ENCODE measurements at places on chromosomes 13 and 19.

DNA sequence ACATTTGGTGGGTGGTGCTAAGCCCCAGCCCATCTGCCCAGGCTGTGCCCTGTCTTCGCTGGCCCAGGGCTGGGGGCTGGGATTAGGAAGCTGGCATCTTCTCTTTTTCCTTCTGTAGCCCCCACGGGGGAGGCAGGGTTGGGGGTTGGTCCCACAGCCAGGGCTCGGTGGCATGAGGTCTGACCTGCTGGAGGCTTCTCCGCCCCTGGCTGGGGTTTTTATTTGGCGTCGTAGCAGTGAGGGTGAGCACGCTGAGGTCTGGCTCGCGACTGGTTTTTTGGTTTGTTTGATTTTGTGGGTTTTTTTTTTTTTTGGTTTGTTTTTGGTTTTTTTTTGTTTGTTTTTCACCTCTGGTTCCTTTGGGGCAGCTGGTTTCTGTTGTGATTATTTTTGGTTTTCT lies 14.7 kb downstream of the ZNF574 start:
- DNase-seq: no peak

GRCh38 chr13:92972751-92973150 lies 253.9 kb upstream of the GPC6 start:
- no peak for DNase-seq

GRCh38 chr19:58304255-58304654 lies 922 bp upstream of the ERVK3-1 start:
- DNase-seq: no peak

GRCh38 chr19:13691569-13692435 lies 72.5 kb upstream of the MRI1 start:
- no peak for DNase-seq

GRCh38 chr13:36717966-36718545 lies 44.2 kb downstream of the SERTM1 start:
- DNase-seq: no peak

DNA sequence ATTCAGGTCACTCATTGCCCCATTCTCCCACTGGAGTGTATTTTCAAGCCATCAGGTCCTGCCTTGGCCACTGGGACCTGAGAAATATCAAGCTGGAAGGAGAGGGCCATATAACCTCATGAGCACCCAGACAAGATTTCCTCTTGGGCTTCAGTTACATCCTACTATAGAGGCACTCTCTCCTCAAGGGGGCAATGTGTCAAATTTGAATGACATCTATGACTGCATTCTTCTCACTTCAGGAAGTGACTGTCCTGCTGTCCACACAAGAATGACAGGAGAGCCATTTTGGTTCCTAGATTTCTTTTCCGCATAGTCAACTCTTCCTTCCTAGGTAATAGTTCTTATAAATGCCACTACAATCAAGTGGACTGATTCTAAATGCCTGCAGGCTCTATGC lies 416.2 kb downstream of the DIAPH3 start:
- DNase-seq: no peak

- no peak for DNase-seq
Measured at GRCh38 chr13:45341799-45342500, 967 bp upstream of the TPT1 start.

DNA sequence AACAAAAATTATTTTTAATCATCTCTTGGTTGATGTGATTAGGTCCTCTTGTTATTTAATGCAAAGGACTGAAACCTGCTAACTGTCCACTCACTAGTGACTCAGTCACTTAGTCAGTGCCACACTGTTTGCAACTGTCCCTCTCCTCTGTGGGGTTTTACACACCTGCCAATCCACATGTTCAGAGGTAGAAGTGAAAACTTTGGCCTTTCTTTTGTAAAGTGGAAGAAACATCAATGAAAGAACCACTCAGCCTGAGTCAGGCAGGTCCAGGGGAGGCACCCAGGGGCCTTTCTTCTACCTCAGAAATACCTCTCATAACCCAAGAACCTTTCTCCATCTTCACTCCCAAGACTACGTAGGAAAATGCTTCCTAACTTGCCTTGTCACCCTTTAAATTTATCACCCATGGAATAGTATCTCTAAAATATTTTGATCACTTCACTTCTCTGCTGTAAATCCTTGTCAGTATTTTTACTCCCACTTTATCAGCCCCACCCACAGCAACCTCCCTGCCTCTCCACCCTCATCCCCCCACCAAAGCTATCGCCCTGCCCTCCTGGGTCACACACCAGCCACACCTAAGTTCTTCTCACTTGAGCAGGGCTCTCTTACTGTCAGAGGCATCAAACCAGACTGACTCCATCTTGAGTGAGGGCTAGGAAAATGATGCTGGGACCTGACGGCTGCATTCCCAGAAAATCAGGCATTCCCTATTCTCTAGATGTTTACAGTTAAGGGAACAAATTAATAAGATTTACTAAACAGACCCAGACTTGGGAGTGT lies 29.6 kb upstream of the EEF1AKMT1 start:
- no peak for DNase-seq

- DNase-seq: peak; percentile 70
Measured at GRCh38 chr13:32840989-32841713, 175.1 kb upstream of the KL start.

DNA sequence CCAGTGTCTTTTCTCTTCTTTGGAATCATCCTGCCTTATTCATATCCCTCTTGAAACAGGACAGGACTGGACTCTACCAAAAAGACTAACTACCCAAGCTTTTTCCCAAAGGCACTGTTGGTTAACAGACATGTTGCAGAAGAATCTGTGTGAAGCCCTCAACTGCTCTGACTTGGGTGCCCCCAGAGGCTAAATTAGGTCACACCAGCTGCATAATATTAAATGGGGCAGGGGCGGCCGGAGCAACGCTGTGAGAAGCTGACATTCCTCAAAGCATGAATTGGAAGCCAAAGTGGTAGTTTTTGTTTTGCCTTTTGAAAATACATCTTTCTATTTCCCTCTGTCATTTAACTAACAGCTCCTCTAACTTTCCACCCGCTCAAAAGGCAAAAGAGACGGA lies 185.9 kb downstream of the LHFPL6 start:
- DNase-seq: no peak

GRCh38 chr19:45676851-45677263 lies 8.8 kb downstream of the GIPR start:
- DNase-seq: no peak

GRCh38 chr13:51807041-51807440 lies 3.1 kb upstream of the DHRS12 start:
- no peak for DNase-seq

GRCh38 chr19:49896863-49897621 lies at the start of gene IL4I1:
Gene IL4I1, minus strand, starts transcription at chr19:49896887. Its CDS starts 727 bp downstream, at chr19:49896160.
- peak; percentile 96 for DNase-seq

- DNase-seq: no peak
Measured at GRCh38 chr19:53504885-53505284, 33.1 kb upstream of the ZNF331 start.

- DNase-seq: no peak
Measured at GRCh38 chr13:20195801-20196200, 3.1 kb upstream of the GJB2 start.

DNA sequence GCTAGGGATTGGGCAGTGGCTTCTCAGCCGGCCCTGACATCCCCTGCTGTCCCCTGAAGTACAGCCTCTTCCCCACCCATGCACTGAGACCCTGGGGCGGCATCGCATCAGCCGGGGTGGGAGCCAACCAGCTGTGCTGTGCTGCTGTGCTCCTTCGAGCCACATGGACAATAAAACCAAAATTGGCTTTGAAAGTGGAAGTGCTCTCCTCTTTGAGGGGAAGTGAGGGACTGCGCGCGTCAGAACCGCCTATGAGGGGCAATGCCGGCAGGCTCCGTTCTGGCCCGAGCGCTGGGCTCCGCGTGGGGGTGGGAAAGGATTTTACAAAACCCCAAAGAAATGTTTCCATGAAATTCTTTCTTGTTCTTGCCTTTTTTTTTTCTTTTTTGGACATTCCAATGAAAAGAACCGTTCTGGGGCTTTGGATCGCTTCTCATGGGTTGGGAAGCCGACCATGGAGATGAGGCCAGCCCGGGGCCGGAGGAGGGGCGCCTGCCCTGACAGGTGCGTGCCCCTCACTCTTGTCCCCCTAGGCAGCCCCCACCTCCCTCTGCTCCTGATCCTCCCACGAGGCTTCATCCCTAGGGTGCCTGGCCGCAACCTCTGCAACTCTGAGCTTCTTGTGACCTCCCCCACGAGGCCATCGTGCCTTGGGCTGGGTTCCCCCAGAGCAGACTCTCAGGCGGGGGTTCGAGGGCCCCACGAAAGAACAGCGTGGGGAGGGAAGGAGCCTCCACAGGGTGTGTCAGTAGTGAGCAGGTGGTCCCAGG lies 22.6 kb downstream of the KLHL26 start:
- DNase-seq: no peak

GRCh38 chr13:26743971-26744370 lies 16.6 kb downstream of the GPR12 start:
- no peak for DNase-seq

GRCh38 chr13:99806671-99807070 lies 164.9 kb downstream of the ZIC5 start:
- DNase-seq: no peak

DNA sequence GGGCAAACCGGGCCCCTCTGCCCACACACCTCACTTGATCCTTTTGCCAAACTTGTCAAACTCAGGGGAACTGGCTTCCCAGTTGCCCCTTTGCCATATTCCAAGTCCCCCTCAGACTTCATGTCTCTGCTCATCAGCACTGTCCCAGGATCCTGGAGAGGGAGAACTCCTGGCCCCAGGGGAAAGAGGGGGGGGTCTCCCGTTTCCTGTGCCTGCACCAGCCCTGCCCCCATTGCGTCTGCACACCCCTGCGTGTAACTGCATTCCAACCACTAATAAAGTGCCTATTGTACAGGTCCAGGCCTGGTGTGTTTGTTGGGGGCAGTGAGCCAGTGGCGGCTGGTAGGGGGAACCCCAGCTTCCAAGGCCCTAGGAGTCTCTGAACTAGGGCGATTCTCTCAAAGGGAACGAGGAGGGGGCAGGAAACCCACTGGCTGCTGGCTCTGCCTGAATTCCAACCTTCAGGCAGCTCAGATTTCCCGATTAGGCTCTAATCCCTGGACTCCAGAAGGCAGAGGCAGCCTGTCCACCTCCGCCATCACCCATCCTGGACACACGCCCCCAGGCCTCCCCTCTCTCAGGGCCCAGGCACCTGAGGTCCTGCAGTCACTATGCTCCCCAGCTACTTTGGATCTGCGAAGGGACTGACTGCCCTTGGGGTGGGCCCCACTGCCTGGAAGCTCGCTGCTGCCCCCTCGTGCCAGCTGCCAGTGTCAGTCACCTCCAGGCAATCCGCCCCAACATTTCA lies 9.7 kb upstream of the ILF3 start:
- no peak for DNase-seq

- no peak for DNase-seq
Measured at GRCh38 chr19:27679399-27679798, 1533.6 kb downstream of the UQCRFS1 start.

DNA sequence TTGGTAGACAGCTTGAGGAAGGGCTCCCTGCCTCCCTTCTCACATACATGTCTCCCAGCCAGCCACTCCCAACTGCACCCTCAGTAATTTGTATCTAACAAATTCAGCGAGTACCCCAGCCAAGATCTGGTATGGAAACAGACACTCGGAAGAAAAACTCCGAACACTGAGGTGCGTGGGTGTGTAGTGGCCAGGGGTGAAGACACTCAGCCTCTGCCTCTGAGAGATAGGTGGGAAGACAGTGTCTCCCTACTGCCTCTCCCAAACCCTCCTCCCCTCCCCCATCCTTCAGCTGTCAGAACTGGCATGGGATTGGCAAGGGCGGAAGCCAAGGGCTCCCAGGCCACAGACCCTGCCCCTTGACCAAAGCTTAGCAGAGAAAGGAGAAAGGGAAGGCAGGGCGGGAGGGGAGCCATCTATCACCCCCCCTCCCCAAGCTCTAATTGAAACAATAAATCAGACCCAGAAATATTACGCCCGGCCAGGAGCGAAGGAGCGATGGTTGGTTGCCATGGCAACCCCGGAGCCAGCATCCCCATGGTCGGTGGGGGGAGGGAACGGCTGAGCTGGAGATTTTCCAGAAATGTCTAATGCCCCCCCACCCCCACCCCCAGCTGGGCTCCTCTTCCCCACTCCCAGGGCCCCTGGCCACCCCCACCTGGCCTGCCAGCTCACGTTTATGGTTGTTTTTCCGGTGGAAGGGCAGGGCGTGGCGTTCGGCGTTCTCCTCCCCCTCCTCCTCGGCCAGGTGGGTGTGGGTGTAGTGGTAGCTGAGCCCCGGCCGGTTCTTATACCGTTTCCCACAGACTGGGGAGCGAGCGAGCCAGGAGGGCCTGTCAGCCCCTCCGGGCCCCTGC lies 7.0 kb downstream of the DPF1 start:
- no peak for DNase-seq

- DNase-seq: peak; percentile 69
Measured at GRCh38 chr19:47227352-47228167, 3.4 kb downstream of the BBC3 start.

- no peak for DNase-seq
Measured at GRCh38 chr13:50357586-50358118, 342.4 kb downstream of the KCNRG start.

- DNase-seq: peak; percentile 71
Measured at GRCh38 chr19:52139252-52140031, at the start of gene ZNF616. Gene ZNF616, minus strand, starts transcription at chr19:52139938. Its CDS starts 9,426 bp downstream, at chr19:52130512.

- DNase-seq: no peak
Measured at GRCh38 chr19:40578442-40578908, 1.8 kb downstream of the SHKBP1 start.

- DNase-seq: no peak
Measured at GRCh38 chr13:50951366-50951765, 41.8 kb downstream of the RNASEH2B start.

DNA sequence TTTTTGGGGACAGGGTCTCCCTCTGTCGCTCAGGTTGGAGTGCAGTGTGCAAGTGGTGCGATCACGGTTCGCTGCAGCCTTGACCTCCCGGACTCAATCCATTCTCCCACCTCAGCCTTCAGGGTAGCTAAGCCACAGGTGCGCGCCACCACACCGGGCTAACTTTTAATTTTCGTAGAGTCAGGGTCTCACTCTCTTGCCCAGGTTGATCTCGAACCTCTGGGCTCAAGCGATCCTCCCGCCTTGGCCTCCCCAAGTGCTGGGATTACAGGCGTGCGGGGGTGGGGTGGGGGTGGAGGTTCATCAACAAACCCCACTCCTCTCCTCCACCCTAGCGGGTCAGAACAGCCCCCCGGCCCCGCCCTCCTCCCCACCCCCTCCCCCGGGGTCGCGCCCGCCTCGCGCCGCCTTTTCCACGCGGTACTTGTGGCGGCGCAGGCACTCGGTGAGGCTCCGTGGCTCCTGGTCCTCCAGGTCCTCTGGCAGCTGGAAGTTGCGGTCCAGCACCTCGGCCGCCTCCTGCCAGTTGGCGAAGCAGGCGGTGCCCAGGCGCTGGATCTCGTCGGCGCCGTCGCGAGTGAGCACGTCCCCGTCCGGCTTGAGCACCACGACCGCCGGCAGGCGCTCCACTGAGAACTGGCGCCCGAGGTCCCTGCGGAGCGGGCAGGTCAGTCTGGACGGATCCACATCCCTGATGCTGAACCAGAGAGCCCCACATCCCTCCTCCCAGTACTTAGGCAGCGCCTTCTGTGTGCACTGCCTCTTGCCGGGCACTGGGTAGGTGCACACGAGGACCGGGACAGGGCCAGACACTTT lies 5.2 kb downstream of the NXNL1 start:
- no peak for DNase-seq

DNA sequence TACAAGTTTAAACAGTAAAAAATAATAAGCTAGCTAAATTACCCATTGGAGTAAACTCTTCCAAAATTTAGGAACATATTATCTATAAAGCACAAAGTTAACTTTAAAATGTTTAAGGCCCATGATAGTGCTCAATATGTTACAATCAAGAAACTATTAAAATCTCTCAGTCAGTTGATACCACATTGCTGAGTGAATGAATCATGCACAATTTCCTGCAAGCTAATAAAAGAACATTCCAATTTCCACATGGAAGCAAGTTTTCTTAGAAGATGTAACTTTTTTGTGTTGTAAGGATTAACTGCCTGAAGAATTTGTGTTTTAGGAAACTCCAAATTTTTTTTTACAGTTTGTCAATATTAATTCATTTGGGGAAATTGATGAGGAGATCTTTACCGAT lies 666.6 kb downstream of the SLITRK1 start:
- no peak for DNase-seq
